ENCODE measurements at places on chromosomes 6 and 20.

- no peak for DNase-seq
Observed at GRCh38 chr20:47330071-47330470, 26.4 kb downstream of the ZMYND8 start.

- DNase-seq, result no peak
Observed at GRCh38 chr6:144721232-144721631, 436.1 kb downstream of the UTRN start.

DNA sequence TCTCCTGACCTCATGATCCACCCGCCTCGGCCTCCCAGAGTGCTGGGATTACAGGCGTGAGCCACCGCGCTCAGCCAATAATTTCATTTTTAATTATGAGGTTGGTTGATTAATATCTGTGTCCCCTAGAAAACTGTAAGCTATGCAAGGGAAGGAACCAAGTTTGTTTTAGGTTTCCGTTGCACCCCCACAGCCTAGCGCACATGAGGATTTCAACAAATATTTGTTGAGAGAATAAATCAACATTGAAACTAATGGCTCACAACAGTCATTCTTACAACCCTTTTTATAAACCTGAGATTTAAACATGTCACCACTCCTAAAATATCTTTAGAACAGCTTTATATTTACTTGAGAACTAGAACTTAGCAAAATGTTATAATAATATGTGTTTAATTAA lies 114.0 kb upstream of the CARMIL1 start:
- DNase-seq, result no peak

- DNase-seq, result no peak
Observed at GRCh38 chr6:14722001-14722562, 523.8 kb upstream of the JARID2 start.

DNA sequence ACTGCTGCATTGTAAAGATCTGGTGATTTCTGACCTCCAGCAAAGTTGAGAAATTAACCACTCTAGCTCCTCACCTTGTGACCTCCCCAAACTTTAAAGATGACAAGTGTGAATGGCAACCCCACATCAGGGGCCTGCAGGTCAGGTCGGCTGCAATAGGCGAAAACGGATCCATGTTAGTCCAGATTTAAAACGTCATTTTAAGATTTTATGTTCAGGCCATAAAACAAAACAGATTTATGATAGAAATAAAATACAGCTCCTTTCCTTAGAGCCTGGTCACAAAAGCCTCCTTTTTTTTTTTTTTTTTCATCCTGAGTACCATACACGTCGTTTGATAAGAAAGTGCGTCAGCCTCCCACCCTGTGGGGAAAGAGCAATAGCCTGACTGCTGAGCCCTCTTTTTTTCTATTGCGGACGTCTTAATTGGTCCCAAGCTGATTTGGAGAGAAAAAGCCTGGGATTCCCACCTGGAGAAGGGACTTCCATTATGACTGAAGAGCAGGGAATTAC lies 519.2 kb upstream of the NOX3 start:
- DNase-seq, result no peak

DNA sequence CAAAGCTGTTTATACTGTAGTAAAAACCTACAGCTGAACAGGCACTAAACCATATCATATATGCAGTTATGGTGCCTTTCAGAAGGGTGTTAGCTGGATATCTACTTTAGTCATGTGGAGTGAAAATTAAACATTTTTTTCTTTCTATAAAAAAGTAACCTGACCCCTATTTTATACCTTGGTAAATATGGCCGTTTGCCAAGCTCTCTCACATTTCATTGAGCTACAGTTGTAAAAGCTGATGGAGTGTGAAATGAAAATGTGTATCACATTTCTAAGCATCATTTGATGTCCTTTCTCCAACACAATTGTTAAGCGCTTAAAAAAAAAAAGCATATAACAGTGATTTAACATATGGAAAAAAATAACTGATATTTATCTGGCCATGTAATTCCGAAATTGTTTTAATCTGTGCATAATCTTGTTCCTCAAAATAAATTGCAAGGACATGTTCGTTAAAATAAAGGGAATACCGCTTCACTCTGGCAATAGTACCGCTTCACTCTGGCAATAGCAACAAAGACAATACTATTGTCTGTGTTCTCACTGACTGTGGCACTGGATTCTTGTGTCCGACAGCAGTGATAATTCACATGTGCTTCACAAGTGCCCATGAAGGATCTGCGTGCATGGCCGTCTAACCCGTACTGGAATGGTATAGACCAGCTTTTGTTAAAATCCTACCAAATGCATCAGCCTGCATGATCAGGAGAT lies 391.8 kb upstream of the SOX4 start:
- DNase-seq, result no peak

DNA sequence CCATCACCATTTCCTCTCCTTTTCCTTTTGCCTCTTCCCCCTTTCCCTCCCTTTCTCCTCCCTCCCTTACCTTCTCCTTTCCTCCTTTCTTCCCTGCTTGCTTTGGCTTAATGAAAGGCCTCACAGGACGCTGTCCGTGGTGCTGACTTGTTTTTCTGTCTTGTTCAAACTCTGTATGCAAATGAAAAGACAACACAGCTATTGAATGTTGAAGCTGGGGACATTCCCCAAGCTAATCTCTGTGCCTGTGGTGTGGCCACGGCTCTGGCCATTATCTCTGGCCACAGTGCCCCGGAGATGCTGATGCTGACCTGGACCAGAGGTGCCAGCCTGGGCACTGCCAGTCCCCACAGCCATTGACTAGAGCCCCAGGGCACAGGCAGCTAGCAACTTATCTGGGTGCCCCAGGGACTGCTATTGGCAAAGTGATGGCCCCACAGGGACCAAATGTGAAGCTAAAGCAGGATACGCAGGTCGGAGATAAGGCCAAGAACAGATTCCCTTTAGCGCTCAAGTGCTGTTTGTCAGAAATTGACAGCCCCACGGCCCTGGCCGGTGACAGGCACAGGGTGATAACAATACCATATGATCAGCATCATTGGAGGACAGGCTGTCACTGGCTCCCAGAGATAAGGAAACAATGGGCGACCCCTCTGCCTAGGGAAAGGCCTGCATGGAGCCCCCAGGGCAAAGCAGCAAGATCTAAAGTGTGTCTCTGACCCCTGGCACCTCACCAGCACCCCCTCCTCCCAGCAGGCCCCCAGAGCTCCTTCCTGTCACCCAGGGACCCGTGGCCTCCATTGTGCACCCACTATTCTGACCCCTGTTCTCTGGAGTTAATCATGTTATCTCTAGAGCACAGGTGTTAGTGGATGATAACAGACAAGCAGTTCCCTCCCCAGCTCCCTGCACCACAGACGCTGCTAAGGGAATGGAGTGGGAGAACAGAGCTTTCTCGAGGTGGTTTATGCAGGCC lies 31.6 kb upstream of the SLC32A1 start:
- DNase-seq, result peak; percentile 14

DNA sequence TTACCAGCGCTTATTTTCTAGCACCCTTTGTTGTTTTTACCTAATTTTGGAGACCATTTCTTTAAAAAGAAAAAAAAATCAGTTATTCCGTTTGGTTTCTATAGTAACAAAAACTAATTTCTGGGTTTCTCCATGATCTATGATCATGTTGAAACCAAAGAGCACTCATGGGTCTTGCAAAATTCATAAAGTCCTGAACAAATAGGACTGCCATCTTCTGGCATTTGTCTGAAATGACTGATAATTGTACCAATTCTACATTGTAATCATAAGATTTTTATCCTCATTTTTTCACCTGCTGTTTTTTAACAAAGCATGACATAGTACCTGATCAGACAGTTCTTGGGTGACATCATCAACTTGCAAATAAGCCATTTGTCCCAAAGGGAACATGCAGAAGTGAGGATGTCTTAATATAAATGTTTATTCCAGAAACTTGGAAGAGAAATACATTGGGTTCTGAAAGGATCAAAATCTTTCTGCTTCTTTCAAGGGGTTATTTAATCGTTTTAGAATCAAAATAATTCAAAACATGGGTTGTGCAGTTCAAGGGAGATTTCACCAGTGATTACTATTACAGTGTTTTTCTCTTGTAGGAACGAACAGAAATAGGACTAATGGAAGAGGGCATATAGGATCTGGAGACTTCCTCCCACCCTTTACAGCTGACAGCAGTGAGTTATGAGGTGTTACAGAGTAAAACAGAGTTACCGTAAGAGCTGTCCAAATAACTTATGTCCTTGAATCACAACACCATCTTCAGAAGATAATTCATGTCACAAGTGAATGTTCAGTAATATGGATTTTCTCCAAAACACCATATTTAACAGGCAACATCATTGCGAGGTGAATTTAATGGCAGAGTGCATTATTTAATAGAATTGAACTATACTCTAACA lies 87.1 kb upstream of the GJE1 start:
- DNase-seq, result no peak

- no peak for DNase-seq
Observed at GRCh38 chr20:63142933-63143332, 73.0 kb downstream of the YTHDF1 start.

DNA sequence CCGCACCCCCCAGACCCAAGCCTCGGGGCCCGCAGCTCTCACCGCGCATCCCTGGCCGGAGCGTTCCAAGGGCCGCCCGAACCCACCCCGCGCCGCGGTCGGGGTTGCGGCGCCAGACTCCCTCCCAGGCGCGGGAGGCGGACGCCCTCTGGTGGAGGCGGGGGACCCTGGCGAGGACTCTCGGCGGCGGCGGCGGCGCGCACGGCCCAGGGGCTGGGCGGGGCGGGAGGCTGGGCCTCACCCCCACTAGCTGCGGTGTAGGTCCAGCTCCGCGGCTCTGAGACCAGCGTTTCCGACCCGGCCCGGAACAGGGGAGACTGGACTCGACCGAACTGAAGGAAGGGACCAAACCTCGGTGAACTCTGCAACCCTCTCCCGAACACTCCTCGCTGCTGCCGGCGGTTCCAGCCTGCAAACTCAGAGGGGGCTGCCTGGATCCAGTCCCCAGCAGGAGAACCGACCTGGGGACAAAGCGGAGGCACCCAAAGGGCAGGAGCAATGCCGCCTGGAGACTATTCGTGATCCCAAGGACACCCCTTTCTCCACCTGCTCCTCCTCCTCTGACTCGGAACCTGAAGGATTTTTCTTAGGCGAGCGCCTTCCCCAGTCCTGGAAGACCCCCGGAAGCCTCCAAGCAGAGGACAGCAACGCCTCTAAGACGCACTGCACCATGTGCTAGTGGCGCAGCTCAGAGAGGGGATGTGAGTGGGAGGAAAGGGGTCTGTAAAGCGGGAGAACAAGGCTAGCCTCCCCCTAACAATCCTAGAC lies 859 bp upstream of the TOMM6 start:
- peak; percentile 56 for DNase-seq

GRCh38 chr6:133551847-133552341 lies 310.7 kb downstream of the EYA4 start:
- DNase-seq, result no peak

Data from nucleus accumbens (tissue), 56 donors.